ENCODE measurements at places on chromosomes 5 and 9. TPM values are rescaled to one million over a fixed set of nuclear protein-coding genes. Genes with fewer than 3 reads are reported as not detected.

Gene TNFSF8
- 4.8 TPM for total RNA-seq

Gene BARHL1
- not detected for total RNA-seq

Gene CNTNAP3
- total RNA-seq: 5.1 TPM

Gene CARTPT
- not detected for total RNA-seq

Gene TAF11L10
- total RNA-seq: not detected

Gene C8G
- total RNA-seq: 1.2 TPM

Gene CCDC69
- total RNA-seq: 34.6 TPM

Gene PCDHB16
- 1.8 TPM for total RNA-seq

Gene KCNIP1
- total RNA-seq: 0.52 TPM
